ENCODE measurements at places on chromosomes 6 and 20.

DNA sequence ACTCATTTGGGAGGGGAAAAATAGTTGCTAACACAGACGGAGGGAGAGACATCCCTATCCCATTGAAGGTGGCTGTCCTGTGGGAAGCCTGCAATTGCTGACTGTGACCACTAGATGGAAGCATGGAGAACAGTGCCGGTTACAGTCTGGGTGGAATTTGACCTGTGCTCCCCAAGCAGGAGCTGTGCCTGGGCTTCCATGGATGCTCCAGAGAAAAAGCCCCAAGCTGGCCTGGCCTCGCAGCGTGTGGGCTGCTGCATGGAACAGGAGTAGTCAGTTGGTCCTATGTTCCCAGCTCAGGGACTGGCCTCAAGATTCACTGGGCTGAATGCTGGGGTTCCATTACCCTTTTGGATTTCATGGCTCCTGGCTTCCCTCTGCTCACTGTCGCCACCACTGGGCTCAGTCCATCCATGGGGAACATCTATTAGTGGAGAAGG lies 116.3 kb upstream of the CHD6 start:
- no peak for DNase-seq

GRCh38 chr20:48025661-48026060 lies 240.4 kb upstream of the SULF2 start:
- DNase-seq: no peak

DNA sequence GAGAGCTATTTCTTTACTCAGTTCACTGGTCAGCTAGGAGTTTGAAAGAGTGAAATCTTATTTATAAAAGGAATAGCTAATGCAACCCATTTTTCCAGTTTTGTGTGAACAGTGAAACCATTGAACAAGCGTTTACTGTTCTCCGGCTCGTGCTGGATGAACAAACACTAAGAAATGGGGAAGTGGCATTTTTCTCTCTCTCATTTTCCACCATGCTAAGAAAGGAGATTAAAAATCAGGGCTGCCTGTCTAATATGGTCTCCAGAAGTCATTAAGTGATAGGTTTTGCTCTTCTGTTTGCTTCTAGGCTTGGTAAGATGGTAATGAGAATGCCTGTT lies 774 bp upstream of the SFT2D1 start:
- no peak for DNase-seq

DNA sequence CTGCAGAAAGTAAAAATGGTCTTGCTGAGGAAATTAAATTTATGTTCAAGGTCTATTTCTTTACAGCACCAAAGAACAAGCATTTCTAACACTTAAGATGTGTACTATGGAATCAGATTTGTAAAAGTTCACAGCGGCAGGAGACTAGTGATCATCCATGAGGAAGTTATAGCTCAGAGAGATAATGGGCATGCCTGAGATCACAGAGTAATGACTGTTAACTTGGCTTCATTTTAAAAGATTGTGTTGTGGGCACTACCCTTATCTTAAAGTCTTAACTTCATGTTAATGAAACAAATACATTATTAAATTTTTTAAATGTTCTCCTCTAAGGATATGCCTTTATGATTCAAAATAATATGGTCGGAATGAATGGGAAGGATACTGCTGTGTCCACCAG lies 168.6 kb downstream of the GMPR start:
- no peak for DNase-seq
